ENCODE measurements at places on chromosomes 11 and 22.
A peak's percentile ranks its signal among the peaks of the same experiment; 100 is the strongest.

DNA sequence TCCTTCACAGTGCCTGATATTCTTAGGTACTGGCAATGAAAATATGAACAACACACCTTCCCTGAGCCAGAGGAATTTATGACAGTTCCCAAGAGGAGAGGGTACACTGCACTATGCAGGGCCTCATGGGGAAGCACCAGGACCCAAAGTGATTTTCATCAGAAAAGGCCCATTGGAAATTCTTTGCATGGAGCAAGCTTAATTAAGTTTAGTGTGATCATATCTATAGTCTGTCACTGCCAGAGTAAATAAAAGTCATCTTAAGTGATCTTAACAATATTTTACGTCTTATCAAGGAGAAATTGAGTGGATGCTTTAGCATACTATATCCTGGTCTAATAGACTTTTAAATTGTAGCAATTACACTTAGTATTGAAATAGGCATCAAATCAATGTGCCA, 86.5 kb downstream of the ACER3 start:
- no peak overlapping the region for H3K4me3 ChIP-seq
- no peak for DNase-seq
- no peaks in the 10 kb centered on the region for H3K36me3 ChIP-seq
- H3K27me3 ChIP-seq: no peaks in the 10 kb centered on the region
- H3K27ac ChIP-seq: no peak overlapping the region
- H3K4me1 ChIP-seq: no peaks in the 10 kb centered on the region

DNA sequence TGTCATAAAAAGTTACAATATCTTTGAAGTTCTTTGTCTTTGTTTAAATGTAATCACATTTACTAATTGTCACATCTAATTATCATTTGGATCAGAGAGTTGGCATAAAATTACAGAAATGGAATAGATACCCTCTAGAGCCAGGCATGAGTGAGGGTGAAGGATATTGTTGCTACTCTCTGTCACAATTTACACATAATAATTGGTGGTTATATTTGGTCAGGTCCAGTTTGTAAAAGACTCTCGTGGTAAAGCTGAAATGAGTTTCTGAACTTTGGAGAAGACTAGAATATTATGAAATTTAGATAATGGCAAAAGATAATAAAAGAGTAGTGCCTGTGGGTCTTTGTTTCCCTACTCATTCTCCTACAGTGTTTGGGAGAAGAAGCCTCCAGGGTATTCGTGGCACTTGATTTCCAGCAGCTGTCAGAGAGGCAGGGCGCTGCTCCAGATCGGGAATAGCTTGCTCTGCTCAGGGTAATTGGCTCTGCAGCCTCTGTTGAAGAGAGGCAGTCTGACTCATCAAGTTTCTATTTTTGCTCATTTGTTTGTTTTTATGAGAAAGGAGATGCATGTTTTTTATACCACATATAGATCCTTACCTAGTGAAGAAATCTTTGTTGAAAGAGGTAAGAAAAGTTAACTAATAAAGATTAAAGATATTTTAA, 349.9 kb downstream of the CNTN5 start:
- no peaks in the 10 kb centered on the region for H3K36me3 ChIP-seq
- peak; percentile 29 for DNase-seq
- H3K27me3 ChIP-seq: peaks cover 56% of the 10 kb centered on the region
- H3K4me1 ChIP-seq: no peaks in the 10 kb centered on the region
- H3K4me3 ChIP-seq: no peak overlapping the region

DNA sequence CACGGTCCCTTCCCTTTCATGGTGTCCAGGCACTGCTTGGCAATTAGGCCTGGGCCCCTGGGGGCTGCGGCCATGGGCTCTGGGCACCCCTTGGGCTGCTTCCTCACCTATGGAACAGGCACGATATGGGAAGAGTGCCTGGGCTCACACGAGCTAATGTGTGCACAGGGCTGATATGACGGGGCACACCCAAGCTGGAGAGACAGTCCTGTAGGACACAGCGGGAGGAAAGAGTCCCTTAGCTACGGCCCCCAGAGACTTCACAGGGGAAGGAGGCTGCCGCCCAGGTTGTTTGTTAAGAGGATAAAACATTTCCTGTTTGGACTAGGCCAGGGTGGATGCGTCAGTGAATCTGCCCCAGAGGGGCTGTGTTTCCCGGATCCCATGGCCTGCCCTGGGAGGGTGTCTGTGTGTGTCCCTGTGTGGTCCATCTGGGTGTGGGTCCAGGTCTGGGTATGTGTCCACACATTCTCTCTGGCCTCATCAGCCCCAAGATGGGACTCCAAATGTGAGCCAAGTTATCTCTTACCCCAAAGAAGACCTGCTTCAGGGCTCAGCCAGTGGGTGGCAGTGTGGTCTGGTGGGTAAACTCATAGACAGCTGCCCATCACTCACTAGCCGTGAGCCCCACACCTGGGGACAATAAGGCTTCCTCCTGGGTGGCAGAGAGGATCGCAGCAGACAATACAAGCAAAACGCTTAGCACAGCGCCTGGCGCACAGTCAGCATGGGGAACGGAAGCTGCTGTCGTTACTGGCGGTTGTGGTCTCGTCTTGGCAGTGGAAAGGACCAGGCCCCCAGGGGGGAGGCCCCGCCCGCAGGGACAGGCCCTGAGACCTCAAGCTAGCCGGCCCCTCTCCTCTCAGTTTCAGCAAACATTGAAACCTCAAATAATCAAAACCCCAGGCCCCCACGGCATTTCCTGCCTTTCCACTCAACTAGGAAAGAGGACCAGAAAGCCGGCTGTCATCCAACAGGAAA, 3.2 kb upstream of the EMID1 start:
- no peak overlapping the region for H3K27ac ChIP-seq
- peaks cover 6% of the 10 kb centered on the region for H3K4me1 ChIP-seq
- H3K4me3 ChIP-seq: no peak overlapping the region
- DNase-seq: peak; percentile 21

GRCh38 chr22:44724416-44724815, 22.4 kb downstream of the PRR5 start:
- H3K4me1 ChIP-seq: no peaks in the 10 kb centered on the region
- no peak for DNase-seq
- H3K4me3 ChIP-seq: no peak overlapping the region
- no peaks in the 10 kb centered on the region for H3K36me3 ChIP-seq
- no peaks in the 10 kb centered on the region for H3K27me3 ChIP-seq

- H3K27me3 ChIP-seq: no peaks in the 10 kb centered on the region
- peaks cover 80% of the 10 kb centered on the region for H3K36me3 ChIP-seq
- peaks cover 20% of the 10 kb centered on the region for H3K4me1 ChIP-seq
- no peak overlapping the region for H3K4me3 ChIP-seq
Observed at GRCh38 chr11:57798905-57799559, 37.4 kb downstream of the CTNND1 start.

DNA sequence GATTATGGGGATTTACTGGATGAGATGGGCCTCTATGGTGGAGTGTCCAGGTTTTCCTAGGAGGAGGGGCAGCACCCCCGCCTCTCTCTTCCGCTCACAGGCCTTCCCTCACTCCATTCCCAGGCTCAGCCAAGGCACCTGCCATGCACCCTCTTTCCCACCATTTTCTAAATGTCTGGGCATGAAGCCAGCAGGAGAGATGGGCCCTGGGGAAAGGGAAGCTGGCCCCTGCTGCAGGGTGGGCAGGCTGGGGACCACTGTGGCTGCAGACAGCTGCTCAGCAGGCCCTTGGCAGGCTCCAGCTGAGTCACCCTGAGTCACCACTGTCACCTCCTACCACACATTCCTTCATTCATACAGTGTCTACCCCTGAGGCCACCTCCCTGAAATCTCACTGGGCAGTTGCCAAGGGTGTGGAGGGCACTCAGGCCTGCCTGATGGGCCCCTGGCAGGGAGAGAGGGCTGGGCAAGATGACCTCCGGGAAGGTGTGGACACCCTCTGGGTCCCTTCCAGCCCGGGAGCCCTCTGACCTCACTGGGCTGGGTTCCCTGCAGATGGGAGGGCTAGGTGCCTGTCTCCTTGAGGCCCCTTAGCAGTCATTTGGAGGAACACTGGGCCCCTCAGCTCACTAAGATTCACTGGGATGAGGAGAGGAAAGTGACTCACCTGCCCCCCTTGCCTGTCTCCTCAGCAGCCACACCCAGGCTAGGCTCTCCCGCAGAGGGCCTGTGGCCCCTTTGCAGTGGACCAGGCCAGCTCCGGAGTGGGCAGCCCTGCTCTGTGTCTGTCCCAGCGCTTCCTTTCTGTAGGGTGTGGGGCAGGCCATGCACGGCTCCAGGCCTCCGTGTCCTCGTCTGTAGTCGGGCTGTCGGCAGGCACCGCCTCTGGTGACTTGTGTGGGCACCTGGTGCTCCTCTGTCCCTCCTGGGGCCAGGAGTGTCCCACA, 7.8 kb downstream of the MYEOV start:
- H3K4me3 ChIP-seq: no peak overlapping the region
- H3K36me3 ChIP-seq: no peaks in the 10 kb centered on the region
- H3K27me3 ChIP-seq: no peaks in the 10 kb centered on the region
- DNase-seq: peak; percentile 96
- peaks cover 57% of the 10 kb centered on the region for H3K4me1 ChIP-seq
- H3K27ac ChIP-seq: peak overlapping the region; percentile 17

DNA sequence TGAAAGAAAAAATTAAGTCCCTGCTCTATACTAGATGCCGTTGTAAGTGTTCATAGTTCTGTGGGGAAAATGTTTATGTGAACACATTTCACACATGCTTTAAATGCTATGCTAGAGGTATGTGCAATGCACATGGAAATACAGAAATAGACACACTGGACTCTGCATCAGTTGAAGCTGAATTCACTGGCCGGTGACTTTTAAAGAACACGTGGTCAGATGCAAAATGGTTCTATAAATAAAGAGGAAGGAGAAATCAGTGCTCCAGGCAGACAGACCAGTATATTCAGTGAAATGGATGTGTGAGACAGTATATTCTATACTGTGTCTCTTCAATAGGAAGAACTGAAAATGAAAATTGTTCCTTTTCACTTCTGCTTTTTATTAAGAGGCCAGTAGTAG, 29.9 kb downstream of the TRPC6 start:
- H3K27ac ChIP-seq: no peak overlapping the region
- H3K36me3 ChIP-seq: no peaks in the 10 kb centered on the region
- DNase-seq: no peak
- no peak overlapping the region for H3K4me3 ChIP-seq
- H3K4me1 ChIP-seq: no peaks in the 10 kb centered on the region

DNA sequence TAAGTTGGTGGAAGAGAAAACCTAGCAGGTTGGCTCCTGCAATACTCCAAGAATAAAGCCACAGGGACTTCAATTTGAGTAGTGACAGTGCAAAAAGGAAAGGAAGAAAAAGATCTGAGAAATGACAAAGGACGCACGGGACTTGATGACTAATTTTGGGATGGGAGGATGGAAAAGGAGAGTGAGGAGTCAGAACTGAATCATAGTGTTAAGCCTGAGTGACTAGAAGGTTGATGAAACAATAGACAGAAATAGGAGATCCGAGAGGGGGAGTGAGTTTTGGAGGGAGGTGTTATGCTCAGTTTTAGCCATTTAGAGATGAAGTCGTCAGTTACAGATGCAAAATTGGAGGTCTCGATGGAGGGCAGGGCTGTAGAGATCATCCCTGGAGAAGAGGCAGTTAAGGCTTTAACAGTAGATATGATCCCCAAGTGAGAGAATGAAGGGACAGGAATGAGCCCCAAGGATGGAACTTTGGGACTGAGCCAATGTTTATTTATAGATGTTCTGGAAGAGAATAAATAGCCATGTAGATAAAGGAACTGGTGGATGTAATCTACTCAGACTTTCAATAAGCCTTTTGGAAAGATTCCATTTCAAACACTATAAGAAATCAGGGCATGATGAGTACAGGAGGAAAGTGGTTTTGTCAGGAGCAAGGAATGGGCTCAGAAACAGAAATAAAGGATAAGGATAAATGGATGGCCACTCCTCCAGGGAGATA, 108.9 kb upstream of the NCAM1 start:
- no peak overlapping the region for H3K27ac ChIP-seq
- no peak overlapping the region for H3K4me3 ChIP-seq
- peaks cover 8% of the 10 kb centered on the region for H3K4me1 ChIP-seq
- H3K27me3 ChIP-seq: peaks cover 67% of the 10 kb centered on the region

GRCh38 chr11:74696939-74697675, 34.1 kb downstream of the CHRDL2 start:
- peak overlapping the region; percentile 98 for H3K27ac ChIP-seq
- H3K36me3 ChIP-seq: no peaks in the 10 kb centered on the region
- H3K4me1 ChIP-seq: peaks cover 27% of the 10 kb centered on the region
- DNase-seq: peak; percentile 96

- H3K27ac ChIP-seq: no peak overlapping the region
- no peaks in the 10 kb centered on the region for H3K27me3 ChIP-seq
- DNase-seq: no peak
- H3K4me1 ChIP-seq: peaks cover 15% of the 10 kb centered on the region
- peaks cover 4% of the 10 kb centered on the region for H3K36me3 ChIP-seq
Observed at GRCh38 chr11:106468086-106468485, 390.6 kb downstream of the AASDHPPT start.

DNA sequence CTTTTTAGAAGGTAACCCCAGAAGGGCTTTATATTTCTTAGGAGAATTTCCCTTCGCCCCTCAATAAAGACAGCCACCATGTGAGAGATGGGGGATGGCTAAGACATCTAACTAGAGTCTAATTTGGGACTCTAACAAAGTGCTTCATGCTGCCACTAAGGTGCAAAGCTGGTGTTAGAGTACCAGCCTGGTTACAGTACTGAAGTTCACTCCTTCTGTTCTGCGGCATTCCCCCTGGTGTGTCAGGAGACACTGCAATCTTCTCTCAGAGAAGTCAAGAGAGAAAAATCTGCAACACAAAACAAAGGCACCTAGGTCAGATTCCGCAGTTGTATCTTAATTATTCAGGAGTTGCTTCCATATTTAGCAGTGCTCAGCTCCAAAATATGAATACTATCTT, 603.0 kb upstream of the CADM1 start:
- no peak overlapping the region for H3K4me3 ChIP-seq
- no peak for DNase-seq
- H3K27me3 ChIP-seq: no peaks in the 10 kb centered on the region
- no peaks in the 10 kb centered on the region for H3K4me1 ChIP-seq

DNA sequence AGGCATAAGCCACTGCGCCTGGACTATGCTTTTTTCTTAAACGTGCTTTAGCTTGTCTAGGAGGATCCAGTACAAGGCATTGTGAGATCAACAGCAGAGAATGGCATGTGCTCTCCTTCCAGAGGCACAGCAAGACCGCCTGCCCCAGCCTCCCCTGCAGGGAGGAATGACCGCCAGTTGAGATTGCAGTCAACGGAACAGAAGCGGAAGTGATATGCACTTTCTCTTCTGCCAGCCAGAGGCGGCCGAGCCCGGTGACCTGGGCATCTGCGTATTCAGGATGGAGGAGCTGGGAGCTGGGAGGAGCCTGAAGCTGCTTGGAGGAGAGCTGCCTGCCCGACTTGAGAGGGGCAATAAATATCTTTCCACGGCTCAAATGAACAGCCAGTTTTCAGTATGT, 243.0 kb downstream of the CTTN start:
- H3K36me3 ChIP-seq: no peaks in the 10 kb centered on the region
- no peaks in the 10 kb centered on the region for H3K4me1 ChIP-seq
- DNase-seq: no peak
- H3K27me3 ChIP-seq: no peaks in the 10 kb centered on the region

GRCh38 chr22:46062232-46062615, 85.3 kb upstream of the WNT7B start:
- H3K4me3 ChIP-seq: peak overlapping the region; percentile 65
- H3K27me3 ChIP-seq: no peaks in the 10 kb centered on the region
- H3K36me3 ChIP-seq: peaks cover 35% of the 10 kb centered on the region
- H3K27ac ChIP-seq: peak overlapping the region; percentile 100
- peaks cover 56% of the 10 kb centered on the region for H3K4me1 ChIP-seq
- DNase-seq: peak; percentile 42
